ENCODE measurements at places on chromosomes 1 and 21. TPM values are rescaled to one million over a fixed set of nuclear protein-coding genes. Genes with fewer than 3 reads are reported as not detected.

- H3K27ac ChIP-seq = no peak overlapping the region
- H3K4me3 ChIP-seq = no peak overlapping the region
- H3K4me1 ChIP-seq = peaks cover 40% of the 10 kb centered on the region
- no peaks in the 10 kb centered on the region for H3K36me3 ChIP-seq
- DNase-seq = no peak
These were observed 6.4 kb downstream of the SMAP2 start for GRCh38 chr1:40379785-40380452.

DNA sequence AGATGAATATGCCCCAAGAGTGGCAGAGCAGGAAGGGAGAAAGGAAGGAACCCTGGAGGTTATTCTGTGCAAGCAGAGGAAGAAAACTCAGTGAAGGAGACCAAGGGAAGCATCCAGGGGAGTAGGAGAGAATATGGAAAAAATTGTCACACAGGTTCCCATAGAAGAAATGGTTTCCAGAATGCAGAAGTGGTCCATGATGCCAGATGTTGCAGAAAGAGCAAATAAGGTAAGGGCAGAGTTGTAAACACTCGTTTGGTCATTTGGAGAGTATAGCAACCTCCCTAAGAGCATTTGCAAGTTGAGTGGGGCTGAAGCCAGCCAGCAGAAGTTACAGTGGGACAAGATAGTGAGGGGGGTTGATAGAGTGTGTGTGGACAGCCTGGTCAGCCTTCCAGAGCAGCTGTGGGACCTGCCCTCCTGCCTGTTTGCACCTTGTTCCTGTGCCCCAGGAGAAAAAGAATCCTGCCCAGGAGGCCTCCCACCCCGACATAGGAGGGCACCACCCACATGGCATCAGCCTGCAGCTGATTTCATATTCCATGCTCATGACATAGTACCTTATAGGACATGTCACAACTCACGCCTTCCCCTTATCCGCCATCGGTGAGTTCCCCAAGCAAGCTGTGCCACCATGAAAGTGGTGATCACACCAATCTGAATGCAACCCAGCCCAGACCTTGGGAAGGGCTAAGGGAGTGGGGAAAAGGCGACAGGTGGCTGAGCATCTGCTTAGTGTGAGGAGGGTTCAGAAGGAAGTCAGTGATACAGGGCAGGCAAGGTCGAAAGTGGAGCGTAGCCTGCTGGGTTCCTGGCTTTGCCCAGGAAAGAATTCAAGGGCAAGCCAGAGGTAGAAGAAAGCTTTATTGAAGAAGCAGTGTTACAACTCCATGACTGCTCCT is 8.2 kb upstream of the NEK2 start:
- DNase-seq = no peak
- H3K4me3 ChIP-seq = no peak overlapping the region
- no peak overlapping the region for H3K27ac ChIP-seq
- no peaks in the 10 kb centered on the region for H3K36me3 ChIP-seq
- no peaks in the 10 kb centered on the region for H3K27me3 ChIP-seq

DNA sequence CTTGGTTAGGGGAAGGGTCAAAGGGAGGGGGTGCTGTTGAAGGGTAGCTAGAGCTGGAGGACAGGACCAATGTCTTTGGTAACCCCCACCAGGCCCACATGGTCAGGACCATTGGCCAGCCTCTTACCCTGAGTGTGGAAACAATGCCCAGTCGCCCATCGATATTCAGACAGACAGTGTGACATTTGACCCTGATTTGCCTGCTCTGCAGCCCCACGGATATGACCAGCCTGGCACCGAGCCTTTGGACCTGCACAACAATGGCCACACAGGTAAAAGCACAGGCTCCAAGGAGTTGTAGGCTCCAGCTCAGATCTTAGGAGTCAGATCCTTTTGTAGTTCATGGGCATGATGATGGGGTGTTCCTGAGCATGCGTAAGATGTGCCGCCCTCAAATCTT is 3.8 kb downstream of the CA14 start:
- no peaks in the 10 kb centered on the region for H3K27me3 ChIP-seq
- no peak overlapping the region for H3K4me3 ChIP-seq
- no peaks in the 10 kb centered on the region for H3K4me1 ChIP-seq
- no peak for DNase-seq

- peaks cover 9% of the 10 kb centered on the region for H3K4me1 ChIP-seq
- H3K27ac ChIP-seq = no peak overlapping the region
- no peaks in the 10 kb centered on the region for H3K27me3 ChIP-seq
- H3K36me3 ChIP-seq = no peaks in the 10 kb centered on the region
- H3K4me3 ChIP-seq = no peak overlapping the region
These were observed 3.4 kb upstream of the POFUT2 start for GRCh38 chr21:45290948-45291612.

DNA sequence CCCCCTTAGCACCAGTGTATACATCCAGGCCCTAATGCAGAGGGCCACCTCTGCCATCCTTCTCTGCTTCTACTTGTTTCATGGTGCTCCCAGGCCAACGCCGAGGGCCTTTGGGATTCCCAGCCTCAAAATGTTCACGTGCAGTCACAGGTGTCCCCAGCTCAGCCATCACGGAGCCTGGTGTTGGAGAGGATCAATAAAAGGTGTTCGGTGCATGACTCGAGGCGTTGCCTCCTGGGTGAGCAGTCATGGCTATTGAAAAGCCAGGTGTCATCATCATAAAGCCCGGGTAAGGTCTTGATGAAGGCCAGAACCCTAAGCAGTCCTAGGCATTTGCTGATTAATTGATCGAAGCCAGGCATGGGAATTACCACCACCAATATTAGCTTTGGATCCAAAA is 76.1 kb downstream of the ABCA4 start:
- no peak overlapping the region for H3K27ac ChIP-seq
- H3K36me3 ChIP-seq = no peaks in the 10 kb centered on the region
- DNase-seq = no peak
- no peaks in the 10 kb centered on the region for H3K4me1 ChIP-seq
- H3K4me3 ChIP-seq = no peak overlapping the region

DNA sequence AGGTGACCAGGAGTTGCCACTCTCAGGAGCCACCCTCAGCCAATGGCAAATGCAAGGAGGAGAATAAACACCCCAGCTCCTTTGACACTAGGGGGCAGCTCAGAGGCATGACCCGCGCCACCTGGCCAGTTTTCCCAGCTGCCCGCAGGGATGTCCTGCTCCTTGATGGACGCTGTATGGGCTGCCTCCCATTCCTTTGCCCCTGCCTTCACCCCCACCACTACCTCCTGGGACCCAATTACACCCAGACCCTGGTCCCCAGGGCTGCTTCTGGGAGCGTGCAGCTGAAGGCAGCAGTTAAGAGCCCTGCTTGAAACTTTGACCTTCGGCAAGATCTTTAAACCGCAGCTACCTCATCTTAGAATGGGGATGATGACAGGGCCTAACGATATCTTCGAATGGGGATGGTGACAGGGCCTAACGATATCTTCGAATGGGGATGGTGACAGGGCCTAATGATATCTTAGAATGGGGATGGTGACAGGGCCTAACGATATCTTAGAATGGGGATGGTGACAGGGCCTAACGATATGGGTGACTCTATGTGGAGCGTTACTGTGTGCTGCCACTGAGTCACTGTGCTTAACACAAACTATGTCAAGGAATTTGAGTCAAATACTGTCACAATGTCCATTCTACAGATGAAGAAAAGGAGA is 163.0 kb upstream of the KAZN start:
- no peaks in the 10 kb centered on the region for H3K36me3 ChIP-seq
- peak; percentile 23 for DNase-seq
- H3K27ac ChIP-seq = no peak overlapping the region
- no peak overlapping the region for H3K4me3 ChIP-seq
- H3K27me3 ChIP-seq = no peaks in the 10 kb centered on the region

DNA sequence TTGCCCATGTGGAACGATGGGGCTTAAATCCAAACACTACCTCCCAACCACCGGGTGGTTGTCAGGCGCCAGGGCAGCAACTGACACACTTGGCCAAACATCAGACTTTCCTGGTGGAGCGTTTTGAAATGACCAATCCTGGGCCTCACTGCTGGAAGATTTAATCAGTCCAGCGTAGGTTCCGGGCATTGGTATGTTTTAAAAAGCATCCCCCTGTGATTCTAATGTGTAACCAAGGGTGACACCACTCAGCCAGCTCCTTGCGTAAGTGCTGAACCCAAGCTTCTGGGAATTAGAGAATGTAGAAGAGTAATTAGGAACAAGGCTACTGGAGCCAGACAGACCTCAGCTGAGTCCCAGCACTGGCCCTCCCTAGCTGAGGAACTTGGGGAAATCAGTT is 44.8 kb upstream of the KAZN start:
- no peaks in the 10 kb centered on the region for H3K36me3 ChIP-seq
- no peak for DNase-seq
- H3K27me3 ChIP-seq = no peaks in the 10 kb centered on the region
- no peak overlapping the region for H3K27ac ChIP-seq
- no peak overlapping the region for H3K4me3 ChIP-seq
- H3K4me1 ChIP-seq = no peaks in the 10 kb centered on the region

- DNase-seq = no peak
- no peak overlapping the region for H3K4me3 ChIP-seq
- H3K36me3 ChIP-seq = no peaks in the 10 kb centered on the region
- H3K27me3 ChIP-seq = no peaks in the 10 kb centered on the region
- H3K27ac ChIP-seq = no peak overlapping the region
These were observed 28.1 kb downstream of the SMAP2 start for GRCh38 chr1:40401473-40402201.

GRCh38 chr1:102071451-102071850 is 74.7 kb upstream of the OLFM3 start:
- DNase-seq = no peak
- H3K27ac ChIP-seq = no peak overlapping the region
- no peaks in the 10 kb centered on the region for H3K36me3 ChIP-seq
- H3K4me1 ChIP-seq = no peaks in the 10 kb centered on the region

DNA sequence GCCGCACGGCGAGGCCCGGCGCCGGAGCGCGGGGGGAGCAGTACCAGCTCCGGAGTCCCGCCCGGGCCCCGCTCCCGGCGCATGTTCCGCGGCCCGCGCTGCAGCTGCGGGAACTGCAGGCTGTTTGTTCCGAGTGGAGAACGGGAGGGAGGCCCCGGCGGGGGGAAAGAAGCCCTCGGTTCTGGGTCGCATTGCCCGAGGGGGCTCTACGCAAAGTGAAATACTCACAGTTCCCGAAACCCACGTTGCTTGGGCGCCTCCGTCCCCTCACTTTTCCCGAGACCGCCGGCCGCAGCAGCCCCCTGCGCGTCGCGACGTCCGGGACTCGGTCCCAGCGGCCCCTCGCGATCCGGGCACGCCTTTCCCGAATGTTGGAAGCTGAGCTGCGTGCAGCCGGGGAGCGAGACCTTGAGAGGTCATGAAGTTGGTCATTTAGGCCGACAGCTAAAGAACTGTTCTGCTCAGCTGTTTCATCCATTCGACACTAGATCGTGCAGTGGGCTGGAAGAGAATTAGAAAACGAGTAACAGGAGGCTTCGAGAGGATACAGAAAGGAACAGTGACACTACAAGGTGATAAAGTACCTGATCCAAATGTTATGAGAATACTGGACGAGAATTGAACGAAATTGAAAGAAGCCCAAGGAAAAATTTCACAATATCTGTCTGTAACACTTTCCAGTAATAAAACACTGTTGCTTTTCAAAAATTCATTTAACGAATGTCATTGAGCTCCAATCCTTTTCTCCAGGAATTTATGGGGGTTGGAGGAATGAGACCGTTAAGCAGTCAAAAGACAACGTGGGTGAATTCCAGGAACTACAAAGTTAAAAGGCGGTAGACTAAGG is 657 bp upstream of the LIN9 start:
- peak; percentile 19 for DNase-seq
- no peaks in the 10 kb centered on the region for H3K4me1 ChIP-seq
- H3K4me3 ChIP-seq = peak overlapping the region; percentile 60
- no peaks in the 10 kb centered on the region for H3K36me3 ChIP-seq
- H3K27ac ChIP-seq = no peak overlapping the region
- no peaks in the 10 kb centered on the region for H3K27me3 ChIP-seq

DNA sequence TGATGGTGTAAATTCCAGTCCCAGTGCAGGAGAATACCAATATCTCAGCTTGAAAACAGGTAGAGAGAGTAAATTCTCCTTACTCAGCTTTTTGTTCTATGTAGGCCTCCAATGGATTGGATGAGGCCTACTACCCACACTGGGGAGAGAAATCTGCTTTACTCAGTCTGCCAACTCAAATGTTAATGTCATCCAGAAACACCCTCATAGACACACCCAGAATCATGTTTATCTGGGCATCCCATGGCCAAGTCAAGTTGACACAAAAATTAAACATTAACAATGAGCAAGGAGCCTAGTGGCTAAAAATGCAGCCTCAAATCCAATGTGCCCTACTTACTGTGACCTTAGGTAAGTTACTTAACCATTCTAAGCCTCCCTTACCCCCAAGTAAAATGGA is 6.9 kb upstream of the HLX start:
- no peak overlapping the region for H3K27ac ChIP-seq
- no peaks in the 10 kb centered on the region for H3K36me3 ChIP-seq
- no peak for DNase-seq
- H3K4me1 ChIP-seq = peaks cover 6% of the 10 kb centered on the region
- H3K4me3 ChIP-seq = no peak overlapping the region

DNA sequence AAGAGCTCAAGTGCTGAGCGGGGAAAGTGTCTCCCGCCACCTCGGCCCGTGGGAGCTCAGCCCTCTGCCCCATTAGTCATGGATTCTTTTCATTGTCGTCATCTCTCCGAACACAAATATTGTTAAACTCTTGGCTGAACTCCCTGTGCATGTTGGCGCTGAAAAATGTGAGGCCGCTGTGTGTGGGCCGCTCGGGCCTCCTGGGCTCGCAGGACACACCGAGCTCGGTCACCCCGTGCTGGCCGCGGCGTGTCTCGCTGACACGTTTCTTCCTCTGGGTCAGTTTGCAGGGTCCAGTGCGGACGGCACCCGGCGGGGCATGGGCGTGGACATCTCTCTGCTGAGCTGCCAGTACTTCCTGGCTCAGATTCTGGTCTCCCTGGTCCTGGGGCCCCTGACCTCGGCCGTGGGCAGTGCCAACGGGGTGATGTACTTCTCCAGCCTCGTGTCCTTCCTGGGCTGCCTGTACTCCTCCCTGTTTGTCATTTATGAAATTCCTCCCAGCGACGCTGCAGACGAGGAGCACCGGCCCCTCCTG is 25.6 kb downstream of the SLC45A1 start:
- H3K27me3 ChIP-seq = no peaks in the 10 kb centered on the region
- H3K36me3 ChIP-seq = no peaks in the 10 kb centered on the region
- H3K27ac ChIP-seq = peak overlapping the region; percentile 72
- H3K4me3 ChIP-seq = no peak overlapping the region
- no peaks in the 10 kb centered on the region for H3K4me1 ChIP-seq

- no peaks in the 10 kb centered on the region for H3K27me3 ChIP-seq
- no peak for DNase-seq
- no peak overlapping the region for H3K4me3 ChIP-seq
- no peaks in the 10 kb centered on the region for H3K36me3 ChIP-seq
These were observed 36.2 kb upstream of the CSF1 start for GRCh38 chr1:109874445-109874844.

GRCh38 chr1:51175278-51175677 is 60.8 kb upstream of the RNF11 start:
- no peaks in the 10 kb centered on the region for H3K36me3 ChIP-seq
- no peak overlapping the region for H3K4me3 ChIP-seq

- no peaks in the 10 kb centered on the region for H3K36me3 ChIP-seq
- H3K27me3 ChIP-seq = no peaks in the 10 kb centered on the region
- no peak for DNase-seq
- no peak overlapping the region for H3K4me3 ChIP-seq
- no peaks in the 10 kb centered on the region for H3K4me1 ChIP-seq
- no peak overlapping the region for H3K27ac ChIP-seq
These were observed 51.4 kb downstream of the MARK1 start for GRCh38 chr1:220579317-220579716.

CRYAA gene
- not detected for total RNA-seq

DR1 gene
- total RNA-seq = 10.1 TPM

FNDC5 gene
- total RNA-seq = 0.28 TPM

CHRM3 gene
- 29.4 TPM for total RNA-seq

SLC6A9 gene
- 2.1 TPM for total RNA-seq

DCDC2B gene
- not detected for total RNA-seq

EFNA1 gene
- 21.1 TPM for total RNA-seq

FLG2 gene
- total RNA-seq = not detected

TNFSF18 gene
- not detected for total RNA-seq

Data from pancreas (tissue), 10 donors.